ENCODE measurements at places on chromosomes 6 and 20.

DNA sequence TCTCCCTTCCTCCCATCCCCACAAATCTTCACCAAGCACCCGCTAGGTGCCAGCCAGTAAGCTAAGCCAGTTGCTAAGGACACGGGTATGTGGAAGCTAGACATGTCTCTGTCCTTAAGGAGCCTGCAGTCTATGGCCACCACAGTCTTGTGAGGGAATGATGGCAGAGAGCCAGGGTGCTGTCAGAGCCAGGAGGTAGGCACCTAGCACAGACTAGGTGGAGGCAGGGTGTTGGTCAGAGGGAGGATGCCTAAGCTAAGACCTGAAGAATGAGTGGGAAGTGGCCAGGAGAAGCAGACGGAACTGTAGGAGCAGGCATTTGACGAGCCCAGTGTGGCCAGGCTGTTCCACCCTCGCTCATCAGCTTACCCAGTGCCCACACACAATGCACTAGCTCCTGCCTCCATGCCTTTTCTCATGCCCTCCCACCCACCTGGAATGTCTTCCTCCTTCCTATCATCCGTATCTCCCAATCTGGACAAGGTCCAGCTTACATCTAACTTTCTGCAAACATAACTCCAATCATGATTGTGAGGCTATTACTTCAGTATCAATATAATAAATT is 125.6 kb downstream of the FOXC1 start:
- no peak for DNase-seq

DNA sequence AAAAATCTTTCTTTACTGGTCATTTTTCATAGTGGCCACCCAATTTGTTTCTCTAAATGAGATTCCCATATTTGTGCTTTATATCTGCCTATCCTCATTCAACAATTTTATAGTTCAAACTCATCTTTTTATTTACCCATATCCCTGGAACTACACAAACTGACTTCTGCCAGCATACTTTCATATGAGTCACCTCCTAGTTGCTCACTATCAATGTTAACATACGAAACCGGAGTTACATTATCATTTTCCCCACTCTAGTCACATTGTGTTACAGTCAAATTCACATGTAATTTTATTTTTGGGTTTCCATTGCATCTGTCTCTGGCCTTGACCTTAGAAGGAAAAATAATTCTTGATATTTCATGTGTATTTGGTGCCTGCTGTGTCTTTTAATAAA is 499.4 kb downstream of the MAFB start:
- no peak for DNase-seq

- no peak for DNase-seq
These were observed 2.8 kb downstream of the TMC2 start for GRCh38 chr20:2538931-2539720.

- no peak for DNase-seq
These were observed 94.4 kb upstream of the MAP7 start for GRCh38 chr6:136644597-136644952.

GRCh38 chr6:125444006-125444923 is 142.5 kb upstream of the HDDC2 start:
- no peak for DNase-seq

DNA sequence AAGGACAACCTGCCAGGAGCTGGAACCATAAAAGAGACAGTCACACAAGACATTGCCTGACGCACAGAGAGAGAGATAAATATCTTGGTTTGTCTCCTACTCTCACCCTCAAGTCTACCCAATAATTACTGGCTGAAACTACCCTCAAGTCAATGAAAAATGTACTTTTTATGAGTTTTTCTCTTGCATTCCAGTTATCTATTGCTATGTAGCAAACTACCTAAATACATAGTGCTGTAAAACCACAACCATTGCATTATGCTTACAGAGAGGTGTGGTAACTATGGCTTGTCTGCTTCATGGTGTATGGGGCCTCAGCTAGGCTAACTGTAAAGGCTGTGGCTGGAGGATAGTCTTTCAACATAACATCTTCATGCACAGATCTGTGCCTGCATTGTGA is 247.8 kb downstream of the HAO1 start:
- no peak for DNase-seq

- no peak for DNase-seq
These were observed 8.3 kb downstream of the GSS start for GRCh38 chr20:34947336-34947735.

- DNase-seq, result no peak
These were observed 235.0 kb downstream of the TTLL2 start for GRCh38 chr6:167559675-167560479.

DNA sequence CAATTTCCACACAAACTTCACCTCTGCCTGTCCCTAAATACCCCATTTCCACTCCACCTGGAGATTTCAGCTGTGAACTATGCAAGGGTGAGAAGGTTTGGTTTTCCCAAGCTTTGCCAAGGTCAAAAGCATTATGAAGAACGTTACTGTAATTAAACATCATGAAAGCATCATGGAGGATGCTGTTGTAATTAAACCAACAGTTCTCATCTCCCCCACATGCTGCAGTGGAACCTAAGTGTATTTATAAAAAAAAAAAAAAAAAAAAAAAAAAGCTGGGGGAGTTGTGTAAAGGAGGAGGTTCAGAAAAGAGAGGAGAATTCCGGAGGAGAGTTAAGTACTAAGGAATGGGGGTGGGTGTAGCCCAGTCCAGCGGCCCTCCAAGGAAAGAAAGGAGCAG is 474.9 kb upstream of the JARID2 start:
- no peak for DNase-seq

GRCh38 chr6:168658059-168658458 is 217.1 kb downstream of the SMOC2 start:
- DNase-seq, result no peak

- DNase-seq, result no peak
These were observed 52.0 kb upstream of the THEMIS start for GRCh38 chr6:127952831-127953230.

- no peak for DNase-seq
These were observed 165.5 kb downstream of the SCP2D1 start for GRCh38 chr20:18979132-18979531.

DNA sequence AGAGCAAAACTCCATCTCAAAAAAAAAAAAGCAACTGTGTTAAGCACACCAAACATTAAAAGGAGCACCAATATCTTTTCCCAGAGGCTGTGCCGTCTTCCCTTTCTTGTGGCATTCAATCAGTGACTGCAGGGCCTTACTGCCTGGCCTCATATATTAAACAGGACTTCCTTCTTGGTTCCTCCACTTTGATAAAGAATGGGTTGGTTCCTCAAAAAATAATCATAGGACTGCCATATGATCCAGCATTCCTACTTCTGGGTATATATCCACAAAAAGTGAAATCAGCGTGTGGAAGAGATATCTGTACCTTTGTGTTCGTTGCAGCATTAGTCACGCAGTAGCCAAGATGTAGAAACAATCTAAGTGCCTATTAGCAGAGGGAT is 40.3 kb upstream of the GFOD1 start:
- no peak for DNase-seq

DNA sequence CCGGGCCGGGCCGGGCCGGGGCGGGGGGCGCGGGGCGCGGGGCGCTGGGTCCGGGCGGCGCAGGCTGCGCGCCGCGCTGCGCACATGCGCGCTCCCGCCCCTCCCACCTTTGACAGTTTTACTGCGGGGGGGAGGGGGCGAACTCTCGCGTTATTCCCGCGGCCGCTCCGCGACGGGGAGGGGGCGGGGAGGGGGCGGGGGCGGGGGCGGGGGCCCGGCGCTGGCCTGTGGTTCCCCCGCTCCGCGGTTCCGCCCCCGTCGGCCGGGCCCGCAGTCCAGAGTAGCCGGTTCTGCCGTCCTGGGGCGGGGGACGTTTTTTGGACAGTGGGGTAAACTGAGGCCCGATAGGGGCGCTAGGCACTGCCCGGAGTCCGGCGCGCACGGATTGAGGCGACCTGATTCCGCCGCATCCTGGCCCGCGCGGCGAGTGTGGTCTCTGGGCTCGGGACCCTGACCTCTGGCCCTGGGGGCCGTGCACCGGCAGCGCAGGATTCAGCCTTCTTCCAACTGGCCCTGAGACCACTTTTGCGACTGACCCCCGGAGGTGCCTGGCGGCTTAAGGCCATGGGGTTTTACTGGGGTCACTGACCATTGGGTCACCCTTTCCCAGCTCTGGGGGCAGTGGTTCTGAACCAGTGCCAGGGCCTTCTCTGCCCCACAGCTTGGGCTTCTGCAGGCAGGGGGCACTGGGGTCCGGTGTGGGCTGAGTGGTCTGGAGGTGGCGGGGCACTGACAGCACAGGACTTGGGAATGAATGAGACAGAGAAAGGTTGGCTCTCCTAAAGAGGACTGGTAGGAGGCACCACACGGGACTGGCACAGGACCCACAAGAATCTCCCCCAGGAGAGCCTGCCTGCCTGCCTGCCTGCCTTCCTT is at the start of gene ZNF512B:
TSS of gene ZNF512B (minus strand) at position 93 of the 876 bp plus-strand sequence. CDS start 1,980 bp downstream, outside the sequence.
- peak; percentile 57 for DNase-seq

- DNase-seq, result no peak
These were observed 11.9 kb upstream of the KIAA1755 start for GRCh38 chr20:38272398-38272797.

GRCh38 chr6:169188475-169188874 is 65.2 kb downstream of the THBS2 start:
- DNase-seq, result no peak

DNA sequence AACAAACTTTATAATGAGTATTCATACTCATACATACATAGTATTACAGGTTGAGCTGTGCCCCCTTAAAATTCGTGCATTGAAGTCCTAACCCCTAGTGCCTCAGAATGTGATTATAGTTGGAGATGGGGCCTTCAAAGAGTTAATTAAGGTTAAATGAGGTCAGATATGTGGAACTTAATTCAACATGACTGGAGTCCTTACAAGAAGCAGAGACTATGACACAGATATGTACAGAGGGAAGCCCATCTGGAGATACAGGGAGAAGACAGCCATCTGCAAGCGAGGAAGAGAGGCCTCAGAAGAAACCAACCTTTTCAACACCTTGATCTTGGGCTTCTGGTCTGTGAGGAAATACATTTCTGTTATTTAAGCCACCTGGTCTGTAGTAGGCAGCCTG is 536.1 kb upstream of the AGPAT4 start:
- no peak for DNase-seq

DNA sequence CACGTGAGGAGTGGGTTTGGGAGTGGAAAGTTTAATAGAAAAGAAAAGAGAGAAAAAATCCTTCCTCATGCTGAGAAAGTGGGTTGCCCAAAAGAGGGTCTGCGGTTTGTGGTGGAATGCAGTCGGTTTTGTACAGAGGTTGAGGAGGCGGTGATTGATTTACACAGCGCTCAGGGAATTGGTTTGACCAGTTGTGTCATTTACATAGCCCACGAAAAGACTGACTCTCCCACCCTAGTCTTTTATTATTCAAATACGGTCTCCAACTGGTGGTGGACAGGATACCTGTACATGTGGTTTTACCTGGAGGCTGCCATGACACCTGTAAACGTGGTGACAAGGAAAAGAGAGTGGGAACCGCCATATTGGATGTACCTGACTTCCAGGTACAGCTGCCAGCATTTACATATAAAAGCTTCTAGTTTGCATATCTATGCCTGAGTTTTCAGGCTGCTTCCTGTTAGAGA is 42.1 kb downstream of the HLA-DPB1 start:
- no peak for DNase-seq

DNA sequence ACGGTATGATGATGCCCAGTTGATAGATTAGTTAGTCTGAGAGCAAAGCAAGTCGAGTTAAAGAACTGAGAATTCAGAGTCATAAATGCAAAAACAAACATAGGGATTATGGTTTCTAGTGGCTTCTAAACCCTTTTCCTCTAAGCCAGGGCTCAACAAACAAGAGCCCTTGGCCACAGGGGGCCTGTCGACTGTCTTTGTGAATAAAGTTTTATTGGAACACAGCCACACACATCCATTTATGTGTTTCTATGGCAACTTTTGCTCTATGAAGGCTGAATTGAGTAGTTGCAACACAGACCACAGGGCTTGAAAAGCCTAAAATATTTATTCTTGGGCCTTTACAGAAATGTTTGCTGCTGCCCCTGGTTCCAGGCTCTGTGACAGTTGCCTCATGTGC is 76.2 kb downstream of the SLC24A3 start:
- no peak for DNase-seq

GRCh38 chr6:118932421-118932820 is 2.5 kb downstream of the MCM9 start:
- DNase-seq, result no peak

- DNase-seq, result no peak
These were observed 105.5 kb downstream of the HUS1B start for GRCh38 chr6:551405-551804.

DNA sequence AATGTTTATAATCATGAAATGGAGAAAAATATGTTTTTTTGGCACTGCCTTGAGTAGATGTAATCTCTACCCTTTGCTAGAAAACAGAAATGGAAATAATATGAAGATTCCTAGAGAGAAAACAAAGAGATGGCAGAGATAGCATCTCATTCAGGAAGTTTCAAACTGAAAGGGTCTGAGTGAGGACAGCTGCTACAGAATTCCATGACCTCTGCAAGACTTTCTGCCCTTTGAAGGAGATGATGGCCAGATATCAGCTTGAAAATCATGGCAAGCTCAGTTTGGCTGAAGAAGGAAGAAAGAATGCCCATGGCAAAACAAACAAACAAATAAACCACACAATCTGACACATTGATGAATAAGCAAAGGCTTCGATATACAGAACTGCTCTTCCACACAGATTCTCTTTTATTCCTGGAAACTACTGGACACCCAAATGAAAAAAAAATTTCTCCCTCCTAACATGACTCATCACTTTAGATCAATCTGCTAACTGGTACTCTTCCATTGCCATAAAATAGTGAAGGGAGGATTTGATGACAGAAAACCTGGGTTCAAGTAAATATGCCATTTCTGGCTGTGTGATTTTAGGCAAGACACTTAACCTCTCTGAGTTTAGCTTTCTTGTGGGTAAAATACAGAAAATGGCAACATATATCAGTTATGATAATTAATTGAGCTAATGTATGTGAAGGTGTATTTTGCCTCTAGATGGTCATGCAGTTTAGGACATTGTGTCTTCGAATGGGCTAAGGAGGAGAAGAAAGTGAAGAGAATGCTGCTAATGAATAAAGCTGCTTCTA is 105.9 kb upstream of the SPACA1 start:
- DNase-seq, result no peak

GRCh38 chr6:166969390-166970002 is 13.1 kb upstream of the RNASET2 start:
- no peak for DNase-seq

DNA sequence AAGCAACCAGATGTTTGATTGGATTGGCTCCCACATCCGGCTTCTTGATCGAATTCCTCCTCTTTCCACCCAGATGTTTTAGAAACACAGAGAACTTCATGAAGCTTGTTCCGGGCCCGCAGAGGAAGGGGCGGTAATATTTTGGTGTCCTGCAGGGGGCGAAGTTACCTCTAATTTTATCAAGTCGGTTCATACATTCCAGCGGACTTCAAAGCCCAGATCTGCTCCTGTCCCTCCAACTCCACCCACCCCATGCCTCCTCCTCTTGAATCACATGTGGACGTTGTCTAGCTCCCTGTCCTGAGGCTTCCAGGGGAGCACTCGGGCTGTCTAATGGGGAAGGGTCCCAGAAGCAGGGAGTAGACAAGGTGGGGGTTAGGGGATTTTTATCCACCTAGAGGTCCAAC is 2.9 kb upstream of the BMP6 start:
- DNase-seq, result peak; percentile 75

GRCh38 chr20:18628330-18628920 is 40.6 kb downstream of the DTD1 start:
- no peak for DNase-seq

- no peak for DNase-seq
These were observed 78.7 kb upstream of the TSHZ2 start for GRCh38 chr20:52893498-52893897.
